ENCODE measurements at places on chromosomes 6 and 20. TPM values are rescaled to one million over a fixed set of nuclear protein-coding genes. Genes with fewer than 3 reads are reported as not detected.

DNA sequence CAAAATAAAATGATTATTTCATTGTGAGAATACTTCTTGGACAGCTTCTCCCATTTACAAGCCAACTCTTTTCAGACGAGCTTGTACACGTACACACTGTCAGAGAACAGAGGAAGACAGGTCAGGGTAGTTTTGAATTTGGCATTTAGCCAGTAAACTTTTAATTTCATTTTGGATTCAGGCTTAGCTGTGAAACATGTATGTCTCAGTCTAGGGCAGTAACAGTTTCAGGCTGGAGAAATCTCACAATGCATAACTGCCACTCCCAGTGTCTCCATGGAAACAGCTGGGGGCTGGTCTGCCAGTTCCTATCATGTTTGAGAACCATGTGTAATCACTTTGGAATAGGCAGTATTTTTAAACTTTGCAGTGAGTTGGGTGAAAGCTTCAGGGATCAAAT lies 22.0 kb upstream of the QKI start:
- DNase-seq = no peak
- H3K27me3 ChIP-seq = no peaks in the 10 kb centered on the region
- H3K27ac ChIP-seq = no peak overlapping the region
- no peaks in the 10 kb centered on the region for H3K4me1 ChIP-seq

- H3K4me3 ChIP-seq = no peak overlapping the region
- H3K4me1 ChIP-seq = peaks cover 4% of the 10 kb centered on the region
- no peaks in the 10 kb centered on the region for H3K27me3 ChIP-seq
- no peaks in the 10 kb centered on the region for H3K36me3 ChIP-seq
- no peak for DNase-seq
These were observed 59.3 kb upstream of the CARMIL1 start for GRCh38 chr6:25219917-25220278.

DNA sequence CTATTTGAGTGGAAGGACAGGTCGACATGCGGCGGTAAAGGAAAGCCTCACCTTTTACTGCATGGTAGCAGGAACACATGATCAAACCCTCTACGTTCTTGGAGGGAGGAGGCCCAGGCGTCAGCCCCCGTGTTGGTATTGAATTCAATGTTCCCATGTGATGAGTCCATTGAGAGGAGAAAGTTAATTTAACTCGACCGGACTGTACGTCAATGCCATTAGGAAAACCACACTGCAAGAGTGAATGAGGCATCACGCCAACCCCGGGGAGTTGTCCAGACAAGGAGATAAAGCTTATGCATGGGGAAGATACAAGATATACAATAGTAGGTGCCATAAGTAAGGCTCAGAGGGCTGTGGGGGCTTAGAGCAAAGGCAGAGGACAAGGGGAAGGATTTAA lies 213.9 kb upstream of the ECI2 start:
- H3K36me3 ChIP-seq = no peaks in the 10 kb centered on the region
- H3K4me3 ChIP-seq = no peak overlapping the region
- H3K4me1 ChIP-seq = no peaks in the 10 kb centered on the region
- H3K27me3 ChIP-seq = no peaks in the 10 kb centered on the region
- no peak overlapping the region for H3K27ac ChIP-seq

DNA sequence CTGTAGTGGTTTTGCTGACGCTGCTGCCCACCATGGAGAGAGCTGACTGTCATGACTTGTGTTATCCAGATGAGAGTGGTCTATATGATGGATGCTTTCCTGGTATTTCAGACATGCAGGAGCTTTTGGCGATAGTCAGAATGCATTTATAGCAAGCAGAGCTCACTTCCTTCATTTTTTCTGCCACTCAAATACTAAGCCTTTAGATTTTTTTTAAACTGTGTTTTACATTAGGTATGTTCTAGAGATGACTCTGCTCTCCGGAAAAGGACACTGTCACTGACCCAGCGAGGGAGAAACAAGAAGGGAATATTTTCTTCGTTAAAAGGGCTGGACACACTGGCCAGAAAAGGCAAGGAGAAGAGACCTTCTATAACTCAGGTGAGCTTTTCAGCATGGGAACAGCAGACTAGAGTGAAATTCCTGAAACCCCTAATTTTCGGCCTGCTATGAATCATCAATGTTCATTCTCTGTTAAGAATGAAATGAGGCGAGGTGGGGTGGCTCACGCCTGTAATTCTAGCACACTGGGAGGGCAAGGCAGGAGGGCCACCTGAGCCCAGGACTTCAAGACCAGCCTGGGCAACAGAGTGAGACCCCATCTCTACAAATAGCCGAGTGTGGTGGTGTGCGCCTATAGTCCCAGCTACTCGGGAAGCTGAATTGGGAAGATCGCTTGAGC lies 98.6 kb upstream of the CLDN20 start:
- H3K27ac ChIP-seq = no peak overlapping the region
- no peaks in the 10 kb centered on the region for H3K27me3 ChIP-seq
- no peak for DNase-seq
- no peak overlapping the region for H3K4me3 ChIP-seq
- no peaks in the 10 kb centered on the region for H3K4me1 ChIP-seq
- no peaks in the 10 kb centered on the region for H3K36me3 ChIP-seq

- no peak overlapping the region for H3K27ac ChIP-seq
- peaks cover 4% of the 10 kb centered on the region for H3K4me1 ChIP-seq
- no peaks in the 10 kb centered on the region for H3K36me3 ChIP-seq
- DNase-seq = no peak
These were observed 14.9 kb upstream of the CST7 start for GRCh38 chr20:24934101-24934661.

GRCh38 chr6:109060571-109060970 lies 34.1 kb downstream of the SESN1 start:
- H3K27me3 ChIP-seq = no peaks in the 10 kb centered on the region
- H3K36me3 ChIP-seq = no peaks in the 10 kb centered on the region
- H3K27ac ChIP-seq = no peak overlapping the region
- no peak overlapping the region for H3K4me3 ChIP-seq
- no peaks in the 10 kb centered on the region for H3K4me1 ChIP-seq

DNA sequence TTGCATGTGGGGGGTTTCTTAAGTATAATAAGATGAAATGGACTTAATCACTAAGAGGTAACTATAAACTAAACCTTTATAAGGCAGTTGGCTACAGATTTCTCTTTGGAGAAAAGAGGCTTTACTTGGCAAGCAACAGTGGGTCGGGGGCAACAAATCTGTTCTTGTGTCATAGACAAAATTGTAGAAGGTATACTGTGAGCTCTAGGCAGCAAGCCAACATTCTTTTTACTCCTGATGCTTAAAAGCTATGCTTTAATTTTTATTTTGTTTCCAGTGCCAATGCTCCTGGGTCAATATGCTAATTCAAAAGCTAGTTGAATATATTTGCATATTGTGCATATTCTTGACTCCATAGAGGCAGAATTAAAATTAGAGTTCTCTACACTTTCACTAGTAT lies 495.4 kb downstream of the BTBD3 start:
- no peaks in the 10 kb centered on the region for H3K4me1 ChIP-seq
- H3K4me3 ChIP-seq = no peak overlapping the region
- DNase-seq = no peak
- H3K27me3 ChIP-seq = no peaks in the 10 kb centered on the region
- no peak overlapping the region for H3K27ac ChIP-seq

DNA sequence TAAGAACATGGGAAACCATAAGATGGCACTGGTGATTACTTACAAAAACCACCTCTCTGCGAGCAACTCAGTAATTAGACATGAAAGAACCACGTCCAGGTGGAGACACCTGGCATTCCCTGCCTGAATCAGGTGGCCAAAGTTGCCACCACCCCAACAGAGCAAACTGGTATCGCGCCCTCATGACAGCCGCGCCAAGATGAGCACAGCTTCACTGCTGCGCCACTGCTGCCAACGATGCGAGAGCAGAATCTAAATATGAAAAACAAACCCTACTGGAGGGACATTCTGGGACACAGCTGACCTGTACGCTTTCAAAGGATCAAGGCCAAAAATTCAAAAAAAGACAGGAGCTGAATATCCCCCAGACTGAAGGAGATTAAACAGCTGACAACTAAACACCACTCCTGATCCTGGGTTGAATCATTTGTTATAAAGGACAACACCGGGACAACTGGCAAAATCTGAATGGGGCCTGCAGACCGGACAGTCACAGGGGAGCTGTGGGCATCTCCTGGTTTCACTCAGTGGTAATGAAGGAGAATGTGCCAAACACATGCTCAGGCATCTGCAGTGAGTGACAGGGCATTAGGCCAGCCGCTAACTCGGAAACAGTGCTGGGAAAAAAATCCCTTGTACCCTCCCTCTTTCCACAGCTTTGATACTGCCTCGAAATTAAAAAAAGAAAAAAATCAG lies 17.4 kb downstream of the CST7 start:
- no peaks in the 10 kb centered on the region for H3K27me3 ChIP-seq
- no peaks in the 10 kb centered on the region for H3K4me1 ChIP-seq
- peaks cover 18% of the 10 kb centered on the region for H3K36me3 ChIP-seq
- no peak for DNase-seq

UST gene
- 4.2 TPM for total RNA-seq

TMEM74B gene
- 0.54 TPM for total RNA-seq

OOEP gene
- total RNA-seq = 0.35 TPM

E2F1 gene
- total RNA-seq = 1.5 TPM

PAX1 gene
- total RNA-seq = not detected

AKAP7 gene
- 12.0 TPM for total RNA-seq

PRSS16 gene
- 11.2 TPM for total RNA-seq
